Effector memory CD4-positive, alpha-beta T cell (primary cell): ENCODE measurements at places on chromosomes 2 and 18.
A peak's percentile ranks its signal among the peaks of the same experiment; 100 is the strongest.

DNA sequence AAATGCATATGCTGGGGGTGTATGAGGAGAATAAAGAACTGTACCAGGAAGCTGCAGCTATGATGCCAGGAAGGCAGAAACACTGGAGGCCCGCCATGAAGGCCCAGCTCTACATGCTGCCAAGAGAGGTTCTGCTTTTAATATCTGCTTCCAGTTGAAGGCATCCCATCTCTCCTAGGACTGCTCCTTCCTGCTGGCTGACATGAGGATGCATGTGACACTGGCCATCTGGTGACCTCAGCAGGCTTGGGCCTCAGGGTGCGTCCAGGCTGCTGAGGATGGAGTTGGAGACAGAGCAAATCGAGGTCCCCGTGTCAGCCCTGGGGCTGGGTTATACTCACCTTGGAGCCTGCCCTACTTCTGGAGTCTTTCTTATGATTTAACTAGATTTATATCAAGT is 49.0 kb downstream of the PSMG2 start:
- DNase-seq: no peak

DNA sequence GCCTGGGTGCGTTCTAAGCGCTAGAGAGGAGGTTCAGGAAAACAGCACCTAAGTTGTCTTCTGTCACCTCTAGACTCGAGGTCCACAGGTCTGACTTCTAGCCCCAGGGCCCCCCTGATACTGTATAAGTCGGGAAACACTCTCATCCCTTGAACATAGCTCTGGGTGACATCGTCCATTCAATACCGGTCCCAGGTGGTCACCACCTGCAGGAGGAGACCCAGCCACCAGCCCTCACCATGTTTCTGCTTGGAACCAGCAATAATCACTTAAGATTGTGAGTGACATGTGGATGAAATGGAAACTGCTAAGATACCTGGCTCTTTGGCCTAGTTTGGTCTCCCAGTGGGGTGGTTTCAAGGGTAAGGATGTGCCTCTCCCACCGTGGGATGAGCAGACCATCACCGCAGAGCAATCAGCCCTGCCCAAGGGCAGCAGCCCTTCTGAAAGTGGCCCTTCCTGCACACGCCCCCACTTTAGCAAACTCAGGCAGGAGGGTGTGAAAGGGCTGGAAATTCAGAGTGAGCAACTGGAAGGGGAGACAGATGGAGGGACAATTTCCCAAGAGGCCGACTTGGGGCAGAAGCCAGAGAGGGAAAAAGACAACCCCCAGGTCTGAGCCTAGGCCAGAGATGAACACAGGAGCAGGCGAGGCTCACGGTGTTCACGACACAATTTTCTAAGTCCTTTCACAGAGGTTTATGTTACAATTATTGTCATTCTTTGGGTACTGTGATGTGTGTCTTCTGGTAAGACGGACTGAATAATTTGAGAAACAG is 95.2 kb downstream of the ZNF516 start:
- no peak for DNase-seq

GRCh38 chr2:179036353-179036905 is 13.5 kb downstream of the CCDC141 start:
- DNase-seq: no peak

DNA sequence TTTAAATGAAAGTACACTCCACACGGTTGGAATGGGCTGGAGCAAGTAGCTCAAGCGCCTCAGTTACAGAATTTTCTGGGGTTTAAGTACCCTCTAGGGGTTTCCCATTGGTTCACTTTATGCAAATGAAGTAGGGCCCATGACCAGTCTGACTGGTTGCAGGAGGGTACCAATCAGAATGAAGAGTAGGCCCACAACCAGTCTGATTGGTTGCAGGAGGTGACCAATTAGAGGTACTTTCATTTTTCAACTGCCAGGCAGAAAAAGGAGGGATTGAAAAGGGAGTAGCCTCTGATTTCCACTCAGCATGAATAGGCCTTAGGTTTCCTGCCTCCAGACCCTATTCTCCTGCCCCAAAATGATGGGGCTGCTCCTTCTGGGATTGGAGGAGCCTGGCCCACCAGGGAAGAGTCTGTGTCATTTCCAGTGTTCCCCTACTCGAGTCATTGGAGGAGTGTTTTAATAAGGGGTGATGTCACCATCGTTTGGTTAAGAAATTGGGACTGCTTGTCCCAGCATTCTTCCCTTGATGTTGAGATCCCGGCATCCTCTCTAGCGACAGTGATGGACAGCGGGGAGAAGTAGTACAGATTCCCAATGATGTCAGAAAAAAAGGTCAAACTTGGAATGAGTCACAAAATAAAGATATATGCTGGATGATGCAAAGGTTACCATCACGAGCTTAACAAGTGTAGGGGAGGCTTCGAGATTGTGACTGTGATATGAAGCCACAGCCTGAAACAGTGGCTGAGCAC is 210.4 kb downstream of the SH3BP4 start:
- no peak for DNase-seq

GRCh38 chr2:49845671-49846070 is 691.4 kb upstream of the FSHR start:
- no peak for DNase-seq

- no peak for DNase-seq
Observed at GRCh38 chr2:46977899-46978298, 62.3 kb upstream of the MCFD2 start.

GRCh38 chr2:223161873-223162458 is 110.0 kb downstream of the KCNE4 start:
- no peak for DNase-seq

DNA sequence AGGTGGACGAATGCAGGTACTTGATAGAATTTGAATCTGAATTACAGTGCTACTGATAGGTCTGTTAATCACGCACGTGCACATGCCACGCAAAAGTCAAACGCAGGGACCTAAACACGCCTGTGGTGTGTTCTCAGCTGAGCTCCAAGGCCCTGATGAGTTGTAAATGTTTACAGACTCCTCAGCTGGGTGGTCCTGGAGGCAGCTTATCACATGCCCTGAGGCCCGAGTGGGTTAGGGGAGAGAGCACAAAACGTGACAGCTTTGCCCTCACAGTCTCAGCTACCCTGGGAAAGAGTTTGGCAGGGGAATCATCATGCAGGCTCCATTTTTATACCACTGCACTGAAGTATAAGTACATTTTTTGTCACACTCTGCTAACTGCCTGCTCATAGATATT is 68.3 kb upstream of the FAM110C start:
- DNase-seq: no peak

- no peak for DNase-seq
Observed at GRCh38 chr2:138428710-138429440, 72.7 kb upstream of the SPOPL start.

- no peak for DNase-seq
Observed at GRCh38 chr18:65544701-65545100, 206.1 kb upstream of the CDH7 start.

- no peak for DNase-seq
Observed at GRCh38 chr18:25843791-25844190, 246.6 kb downstream of the SS18 start.

DNA sequence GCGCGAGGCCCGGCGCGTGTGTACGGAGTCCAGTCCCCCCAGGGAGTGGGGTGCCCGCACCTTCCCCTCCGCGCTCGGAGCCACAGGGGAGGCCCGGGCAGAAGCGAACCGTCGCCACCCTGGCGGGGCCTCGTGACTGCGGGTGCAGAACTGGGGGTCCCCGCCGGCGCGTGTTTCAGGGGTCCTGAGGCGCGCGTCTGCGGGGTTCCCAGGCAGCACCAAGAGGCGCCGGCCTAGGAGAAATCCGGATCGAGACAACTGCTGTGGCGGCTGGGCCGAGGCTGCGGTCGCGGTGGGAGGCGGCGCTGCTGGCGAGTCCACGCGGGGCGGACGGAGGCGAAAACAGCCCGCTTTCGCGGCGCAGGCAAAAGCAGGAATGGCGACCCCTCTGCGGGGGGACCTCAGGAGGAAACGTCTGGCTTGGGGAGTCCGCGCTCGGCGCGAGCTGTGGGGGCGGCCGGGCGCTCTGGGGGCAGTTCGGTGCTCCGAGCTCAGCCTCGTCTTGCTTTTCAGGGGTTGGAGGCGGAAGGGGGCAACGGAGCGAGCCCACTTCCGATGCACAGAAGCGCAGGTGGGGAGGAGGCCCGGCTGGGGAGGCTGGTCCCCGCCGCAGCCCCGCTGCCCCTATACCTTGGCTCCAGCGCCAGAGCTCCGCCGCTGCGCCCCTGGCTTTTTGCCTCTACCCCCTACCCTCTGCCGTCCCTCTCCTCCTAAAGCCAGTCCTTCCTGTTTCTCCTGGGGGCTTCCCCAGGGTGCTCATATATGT is 81.5 kb upstream of the LDLRAD4 start:
- DNase-seq: peak; percentile 6

DNA sequence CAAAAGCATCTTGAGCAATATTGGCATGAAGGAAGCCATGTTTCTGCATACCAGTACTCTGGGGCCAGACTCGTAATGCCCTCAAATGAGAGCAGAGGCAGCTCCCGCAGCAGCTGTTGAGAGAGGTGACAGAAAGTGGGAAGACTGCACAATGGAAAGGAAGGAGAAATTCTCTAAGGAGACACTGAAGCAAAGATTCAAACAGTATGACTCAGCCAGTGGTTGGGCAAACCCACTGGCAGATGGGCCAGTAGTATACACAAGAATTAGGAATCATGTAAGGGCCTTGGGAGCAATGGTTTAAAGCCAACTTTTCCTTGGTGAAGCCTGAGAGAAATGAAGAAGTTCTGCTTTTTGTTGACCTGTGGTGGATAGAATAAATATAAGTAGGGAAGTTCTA is 2092.7 kb upstream of the PIK3C3 start:
- no peak for DNase-seq

DNA sequence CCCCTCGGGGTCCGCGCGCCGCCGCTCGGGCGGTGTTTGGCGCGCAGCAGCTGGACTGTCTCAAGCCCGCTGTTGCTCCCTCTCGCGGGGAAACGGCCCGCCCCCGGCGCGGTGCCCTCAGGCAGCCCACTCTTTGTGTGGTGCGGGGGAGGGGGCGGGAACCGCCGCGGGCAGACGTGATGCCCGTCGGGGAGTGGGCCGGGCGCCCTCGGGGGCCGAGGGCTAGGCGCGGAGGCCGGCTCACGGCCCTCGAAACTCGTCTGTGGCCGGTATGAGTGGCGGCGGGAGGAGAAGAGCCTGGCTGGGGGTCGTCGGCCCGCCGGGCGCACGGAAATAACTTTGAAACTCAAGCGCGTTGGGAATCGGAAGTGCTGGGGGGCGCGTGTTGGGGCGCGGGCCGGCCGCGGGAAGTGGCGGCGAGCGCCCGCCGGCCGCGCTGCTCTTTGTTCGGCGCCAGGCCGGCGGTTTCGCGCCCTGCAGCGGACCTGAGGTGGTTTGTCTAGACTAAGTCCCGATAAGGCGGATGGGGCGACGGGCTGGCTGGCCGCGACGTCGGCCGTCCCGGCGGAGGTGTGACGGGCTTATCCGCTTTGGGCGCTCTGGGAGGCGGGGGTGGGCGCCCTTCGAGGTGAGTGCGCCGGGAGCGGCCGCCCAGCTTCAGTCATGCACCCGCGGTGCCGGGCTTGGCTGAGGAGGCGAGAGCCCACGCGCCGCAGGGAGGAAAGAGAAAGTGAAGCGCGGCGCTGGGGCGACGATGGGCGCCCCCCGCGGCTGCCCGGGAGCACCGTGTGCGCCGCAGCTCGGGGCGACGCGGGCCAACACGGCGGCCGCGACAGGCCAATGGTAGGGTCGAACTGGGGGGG is 679 bp downstream of the PTMA start:
- peak; percentile 50 for DNase-seq

DNA sequence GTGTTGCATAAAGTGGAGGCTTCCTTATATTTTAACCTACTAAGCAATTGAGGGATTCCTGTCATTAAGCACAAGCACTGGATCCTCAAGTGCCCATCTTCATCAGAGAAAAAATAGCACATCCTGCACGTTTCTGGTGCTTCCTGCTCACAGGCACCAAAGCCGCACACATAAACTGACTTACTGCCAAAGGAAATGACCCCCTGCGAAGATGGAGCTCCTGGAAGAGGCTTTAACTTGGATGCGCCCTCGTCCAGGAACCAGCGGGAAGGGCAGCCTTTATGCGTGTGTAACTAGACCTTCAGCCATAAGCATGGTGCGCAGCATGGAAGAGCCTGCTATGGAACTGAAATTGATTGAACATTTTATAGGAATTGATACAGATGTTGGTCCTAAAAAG is 188.7 kb downstream of the FTCDNL1 start:
- no peak for DNase-seq

GRCh38 chr18:28715206-28715605 is 538.3 kb upstream of the CDH2 start:
- no peak for DNase-seq
